ENCODE measurements at places on chromosomes 11 and 22. TPM values are rescaled to one million over a fixed set of nuclear protein-coding genes. Genes with fewer than 3 reads are reported as not detected.

DNA sequence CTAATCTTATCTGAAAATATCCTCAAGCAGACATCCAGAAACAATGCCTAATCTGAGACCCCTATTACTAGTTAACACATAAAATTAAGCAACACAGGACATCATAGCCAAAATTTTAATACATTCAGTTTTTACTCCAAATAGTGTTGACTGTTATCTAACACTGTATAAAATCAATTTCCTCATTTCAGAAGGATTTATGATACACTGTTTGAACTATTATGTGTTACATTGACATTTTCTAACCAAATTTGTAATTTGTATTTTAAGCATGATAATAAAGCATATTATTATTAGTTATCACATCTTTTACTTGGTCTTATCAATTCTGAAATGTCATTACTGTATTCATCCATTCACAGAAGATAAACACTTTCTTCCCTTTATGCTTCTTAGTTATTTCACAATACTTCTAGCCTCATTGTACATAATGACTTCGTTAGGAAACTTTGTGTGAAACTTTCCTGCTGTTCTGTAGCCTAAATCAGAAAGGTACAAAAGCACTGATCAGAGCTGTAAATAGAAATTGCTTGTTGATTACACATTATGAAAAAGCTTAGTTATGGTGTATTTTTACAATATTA, 1248.9 kb downstream of the JRKL start:
- no peaks in the 10 kb centered on the region for H3K27me3 ChIP-seq
- no peaks in the 10 kb centered on the region for H3K4me1 ChIP-seq
- no peak overlapping the region for H3K4me3 ChIP-seq
- H3K27ac ChIP-seq: no peak overlapping the region
- H3K36me3 ChIP-seq: no peaks in the 10 kb centered on the region
- DNase-seq: no peak

GRCh38 chr11:60059052-60059451, 2.6 kb downstream of the MS4A3 start:
- H3K4me1 ChIP-seq: no peaks in the 10 kb centered on the region
- no peaks in the 10 kb centered on the region for H3K36me3 ChIP-seq
- no peak overlapping the region for H3K27ac ChIP-seq
- H3K4me3 ChIP-seq: no peak overlapping the region
- no peaks in the 10 kb centered on the region for H3K27me3 ChIP-seq

- H3K27ac ChIP-seq: peak overlapping the region; percentile 17
- no peaks in the 10 kb centered on the region for H3K36me3 ChIP-seq
- H3K4me1 ChIP-seq: peaks cover 11% of the 10 kb centered on the region
- H3K27me3 ChIP-seq: no peaks in the 10 kb centered on the region
These were observed 176.0 kb downstream of the ARHGAP42 start for GRCh38 chr11:100863080-100863581.

DNA sequence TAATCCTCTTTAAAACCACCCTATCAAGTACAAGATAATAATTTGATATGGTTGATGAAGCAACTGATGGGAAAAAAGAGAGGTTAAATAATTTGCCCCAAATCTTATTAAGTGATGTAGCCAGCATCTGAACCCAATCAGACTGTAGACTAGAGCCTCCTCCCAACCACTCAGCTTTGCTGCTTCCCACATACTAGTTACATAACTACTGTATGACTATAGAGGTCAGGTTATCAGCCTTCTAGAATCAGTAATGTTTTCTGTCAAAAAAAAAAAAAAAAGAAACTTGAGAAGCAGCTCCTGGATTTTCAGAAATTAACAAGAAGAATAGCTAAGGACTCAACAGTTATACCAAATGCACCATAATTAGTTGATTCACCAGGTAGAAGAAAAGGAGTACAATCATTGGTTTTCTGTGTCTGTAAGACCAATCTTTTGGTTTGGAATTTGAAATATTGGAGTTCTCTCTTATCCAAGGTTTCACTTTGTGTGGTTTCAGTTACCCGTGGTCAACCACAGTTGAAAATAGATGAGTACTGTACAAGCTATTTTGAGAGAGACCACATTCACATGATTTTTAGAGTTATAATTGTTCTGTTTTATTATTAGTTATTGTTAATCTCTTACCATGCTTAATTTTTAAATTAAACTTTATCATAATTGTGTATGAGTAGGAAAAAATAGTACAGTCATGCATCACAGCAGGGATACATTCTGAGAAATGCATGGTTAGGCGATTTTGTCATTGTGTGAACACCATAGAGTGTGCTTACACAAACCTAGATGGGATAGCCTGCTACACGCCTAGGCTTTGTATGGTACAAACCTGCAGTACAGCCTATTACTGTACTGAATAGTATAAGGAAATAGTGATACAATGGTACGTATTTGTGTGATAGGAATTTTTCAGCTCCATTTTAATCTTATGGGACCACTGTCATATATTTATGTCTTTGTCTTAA, 72.2 kb downstream of the PDHX start:
- peaks cover 27% of the 10 kb centered on the region for H3K36me3 ChIP-seq
- H3K4me1 ChIP-seq: peaks cover 8% of the 10 kb centered on the region
- no peak overlapping the region for H3K4me3 ChIP-seq
- DNase-seq: no peak
- H3K27me3 ChIP-seq: no peaks in the 10 kb centered on the region
- no peak overlapping the region for H3K27ac ChIP-seq

GRCh38 chr11:130037881-130038585, 31.7 kb upstream of the APLP2 start:
- H3K4me3 ChIP-seq: no peak overlapping the region
- DNase-seq: peak; percentile 5
- no peaks in the 10 kb centered on the region for H3K36me3 ChIP-seq

OR52N4 gene
- total RNA-seq: not detected

IL18 gene
- total RNA-seq: 0.18 TPM

Data from SJCRH30 (cell line).